ENCODE measurements at places on chromosomes 1 and 21. TPM values are rescaled to one million over a fixed set of nuclear protein-coding genes. Genes with fewer than 3 reads are reported as not detected.

DYNLT4 gene
- not detected for polyA plus RNA-seq

TENT5C gene
- polyA plus RNA-seq = 0.11 TPM

MSH4 gene
- 0.01 TPM for polyA plus RNA-seq

GUK1 gene
- polyA plus RNA-seq = 461 TPM

ALPL gene
- 0.09 TPM for polyA plus RNA-seq

PGLYRP3 gene
- polyA plus RNA-seq = 0.25 TPM

SELL gene
- polyA plus RNA-seq = 0.11 TPM

CACNA1S gene
- polyA plus RNA-seq = not detected

TARDBP gene
- polyA plus RNA-seq = 88.6 TPM

KRTAP12-4 gene
- polyA plus RNA-seq = not detected

SLC9A1 gene
- 16.7 TPM for polyA plus RNA-seq

ATP5PB gene
- 364 TPM for polyA plus RNA-seq

GBP7 gene
- not detected for polyA plus RNA-seq

B3GALT2 gene
- polyA plus RNA-seq = 0.02 TPM

Measured in mammary epithelial cell (primary cell).